ENCODE measurements at places on chromosomes 4 and X.

DNA sequence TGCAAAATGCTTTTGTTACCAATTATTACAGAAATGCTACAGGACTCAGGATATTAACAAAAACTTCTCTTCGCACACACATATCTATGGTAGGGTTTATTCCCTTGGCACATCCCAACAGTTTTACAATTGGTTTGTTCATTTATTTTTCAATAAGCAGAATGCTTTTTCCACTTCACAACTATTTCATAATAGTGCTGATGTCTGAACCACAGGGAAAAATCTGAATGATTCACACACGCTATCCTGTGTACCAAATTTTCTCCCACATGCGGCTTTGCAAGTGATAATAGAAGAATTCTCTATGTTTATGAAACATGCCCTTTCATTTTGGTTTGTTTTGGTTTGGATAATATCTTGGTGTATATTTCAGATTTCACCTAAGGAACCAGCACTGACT lies 725.7 kb upstream of the TENM3 start:
- no peak for DNase-seq

DNA sequence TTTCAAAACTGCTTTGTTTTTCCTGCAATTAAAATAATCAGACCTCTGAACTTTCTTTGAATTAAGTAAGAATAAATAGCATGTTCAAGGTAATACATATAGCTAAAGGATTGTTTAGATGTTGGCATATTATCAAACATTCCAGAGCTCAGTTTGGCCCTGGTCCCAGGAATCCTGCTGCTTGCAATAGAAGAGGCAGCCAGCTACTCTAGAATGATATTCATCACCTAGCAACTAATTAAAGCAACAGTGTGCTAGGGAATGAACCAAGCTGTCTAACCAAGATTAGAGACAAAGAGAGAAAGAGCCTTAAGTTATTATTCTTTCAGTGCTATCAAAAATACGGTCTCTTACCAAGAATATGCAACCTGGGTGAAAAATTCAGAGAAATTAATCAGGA lies 460.9 kb downstream of the GABRG1 start:
- DNase-seq: no peak

- no peak for DNase-seq
These were observed 10.3 kb downstream of the HADH start for GRCh38 chr4:107999932-108000539.

GRCh38 chrX:74421740-74422352 lies 553 bp downstream of the SLC16A2 start:
- no peak for DNase-seq

DNA sequence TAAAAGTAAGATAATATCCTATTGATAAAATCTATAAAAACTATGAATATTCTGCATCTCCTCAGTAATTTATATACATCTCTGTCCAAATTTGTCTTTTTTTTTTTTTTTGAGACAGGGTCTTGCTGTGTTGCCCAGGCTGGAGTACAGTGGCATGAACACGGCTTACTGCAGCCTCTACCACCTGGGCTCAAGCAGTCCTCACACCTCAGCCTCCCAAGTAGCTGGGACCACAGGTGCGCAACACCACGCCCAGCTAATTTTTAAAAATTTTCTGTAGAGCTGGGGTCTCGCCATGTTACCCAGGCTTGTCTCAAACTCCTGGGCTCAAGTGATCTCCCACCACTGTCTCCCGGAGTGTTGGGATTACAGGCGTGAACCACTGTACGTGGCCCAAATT lies 12.3 kb upstream of the SEC24D start:
- no peak for DNase-seq

GRCh38 chr4:76384052-76384451 lies 36.9 kb downstream of the CCDC158 start:
- no peak for DNase-seq

DNA sequence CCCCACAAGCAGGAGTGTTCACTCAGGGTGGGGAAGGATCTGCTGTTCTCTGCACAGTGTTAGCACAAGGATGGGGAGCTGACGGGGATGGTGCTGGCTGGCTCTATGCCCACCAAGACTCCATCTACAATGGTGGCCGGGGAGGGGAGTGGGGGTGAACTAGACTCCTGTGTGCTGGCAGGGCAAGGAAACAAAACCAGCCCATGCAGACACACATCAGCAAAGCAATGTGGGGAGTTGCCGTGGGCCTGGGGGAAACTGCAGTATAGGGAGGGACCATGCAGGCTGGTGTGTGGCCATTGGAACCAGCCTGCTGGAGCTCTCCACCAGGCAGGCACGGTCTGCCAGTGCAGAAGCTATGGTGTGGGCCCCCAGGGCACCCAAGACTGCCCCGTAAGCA lies 195.1 kb downstream of the PWWP3B start:
- DNase-seq: no peak

GRCh38 chrX:154465601-154466000 lies 7.5 kb downstream of the PLXNA3 start:
- no peak for DNase-seq

DNA sequence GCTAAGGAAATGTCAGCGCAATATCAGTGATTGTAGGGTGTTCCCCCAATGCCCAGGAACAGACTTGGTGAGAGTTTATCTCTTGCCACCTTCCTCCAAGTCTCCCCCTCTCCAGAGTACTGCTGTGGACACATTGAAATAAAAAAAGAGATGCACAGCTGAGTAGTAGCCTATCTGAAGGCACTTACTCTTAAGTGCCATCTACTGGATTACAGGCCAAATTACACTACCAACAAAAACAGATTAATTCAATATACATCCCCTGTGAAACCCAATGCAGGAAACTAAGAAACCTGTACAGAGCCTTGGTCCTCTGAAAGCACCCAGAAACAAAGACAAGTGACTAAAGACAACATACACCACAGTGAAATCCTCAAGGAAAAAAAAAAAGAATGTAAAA lies 460.3 kb downstream of the ZIC3 start:
- DNase-seq: no peak

GRCh38 chrX:130830599-130831346 lies 72.2 kb downstream of the ENOX2 start:
- no peak for DNase-seq

DNA sequence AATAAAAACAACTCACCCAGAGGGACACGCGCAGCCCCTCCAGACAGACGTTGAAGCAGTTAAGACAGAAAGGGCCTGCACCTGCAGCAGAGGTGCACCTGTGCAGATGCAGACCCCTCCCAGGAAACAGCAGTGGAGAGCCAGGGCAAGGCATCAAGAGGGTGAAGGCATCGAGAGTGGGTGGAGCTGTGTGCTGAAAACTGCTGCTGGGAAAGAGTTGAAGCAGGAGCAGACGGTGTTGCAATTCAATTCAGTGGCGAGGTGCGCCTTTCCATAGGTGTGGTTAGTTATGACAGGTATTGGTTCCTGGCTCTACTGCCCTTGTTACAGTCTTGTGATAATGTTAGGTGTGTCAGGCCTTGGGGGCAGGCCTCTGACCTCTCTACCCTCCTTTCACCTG lies 16.7 kb downstream of the LETM1 start:
- no peak for DNase-seq

- no peak for DNase-seq
These were observed 668.5 kb downstream of the PCDH18 start for GRCh38 chr4:136863756-136864155.

- DNase-seq: no peak
These were observed 46.2 kb upstream of the TRPC3 start for GRCh38 chr4:121998024-121998423.

- no peak for DNase-seq
These were observed 1360.0 kb downstream of the TECRL start for GRCh38 chr4:63049278-63049677.

- DNase-seq: no peak
These were observed 599.7 kb downstream of the ARAP2 start for GRCh38 chr4:35644591-35644990.

GRCh38 chrX:101787934-101788333 lies 128.3 kb upstream of the ARMCX2 start:
- no peak for DNase-seq

- no peak for DNase-seq
These were observed 1.9 kb downstream of the BCORL1 start for GRCh38 chrX:129984111-129984958.

- no peak for DNase-seq
These were observed 21.5 kb downstream of the ANAPC10 start for GRCh38 chr4:145076469-145076855.

DNA sequence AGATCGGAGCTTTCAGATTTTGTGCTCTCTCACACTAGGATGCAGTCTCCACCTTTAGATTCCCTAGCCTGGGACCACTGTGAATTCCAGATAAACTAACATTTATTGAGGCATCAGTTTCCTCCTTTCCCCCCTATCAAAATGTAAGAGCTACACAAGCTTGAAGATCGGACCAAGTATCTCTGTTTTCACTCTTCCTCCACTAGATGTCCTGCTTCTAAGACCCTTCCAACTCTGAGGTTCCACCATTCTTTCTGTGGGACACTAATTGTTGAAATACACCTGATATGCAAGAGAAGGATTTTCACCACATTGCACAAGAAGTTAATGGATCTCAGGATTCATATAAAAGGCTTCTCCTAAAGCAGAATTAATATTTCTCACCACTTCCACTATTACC lies 43.0 kb upstream of the PHOX2B start:
- no peak for DNase-seq

Measured in stimulated activated CD4-positive, alpha-beta T cell treated with anti-CD3 and anti-CD28 coated beads, TNF-alpha, amount 100 ng/mL, for 48 hours (primary cell).